ENCODE measurements at places on chromosomes 5 and 9.
A peak's percentile ranks its signal among the peaks of the same experiment; 100 is the strongest.

DNA sequence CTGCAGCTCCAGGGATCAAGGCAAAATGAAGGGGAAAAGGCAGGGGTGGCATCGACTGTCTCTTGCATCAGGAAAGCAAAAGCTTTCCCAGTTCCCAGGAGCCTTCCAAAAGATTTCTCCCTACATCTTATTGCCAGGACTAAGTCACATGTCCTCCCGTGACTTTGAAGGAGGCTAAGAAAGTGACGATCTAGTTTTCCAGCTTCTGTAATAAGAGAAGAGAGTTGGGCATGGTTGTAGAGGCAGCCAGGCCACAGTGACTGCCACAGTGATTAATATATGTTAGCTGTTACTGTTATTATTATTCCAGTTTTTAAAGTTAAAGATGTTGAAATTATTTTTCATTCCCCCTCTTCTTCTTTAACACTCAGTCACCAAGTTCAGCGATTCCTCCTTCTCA lies 77.1 kb downstream of the RMI1 start:
- no peak for DNase-seq

GRCh38 chr5:153534102-153534501 lies 43.6 kb downstream of the GRIA1 start:
- DNase-seq, result no peak

- no peak for DNase-seq
Measured at GRCh38 chr5:77131361-77131760, 44.3 kb upstream of the ZBED3 start.

DNA sequence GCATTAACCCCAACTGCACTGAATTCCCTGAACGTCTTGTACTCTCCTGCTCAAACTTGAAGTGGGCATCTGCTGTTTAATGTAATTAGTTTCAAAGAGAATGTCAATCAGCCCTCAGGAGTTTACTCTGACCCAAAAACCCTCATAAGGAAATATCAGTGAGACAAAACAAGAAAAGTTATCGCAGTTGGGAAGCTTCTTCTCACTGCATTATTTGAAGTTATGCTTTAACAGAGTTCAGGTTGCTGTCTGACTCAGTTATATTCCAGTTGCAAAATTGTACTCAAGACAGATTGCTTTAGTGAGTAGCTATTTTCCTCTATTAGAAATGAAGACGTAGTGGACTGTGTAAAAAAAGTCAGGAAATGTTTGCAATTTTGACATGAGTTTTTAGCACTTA lies 52.1 kb downstream of the PPIC start:
- DNase-seq, result no peak

DNA sequence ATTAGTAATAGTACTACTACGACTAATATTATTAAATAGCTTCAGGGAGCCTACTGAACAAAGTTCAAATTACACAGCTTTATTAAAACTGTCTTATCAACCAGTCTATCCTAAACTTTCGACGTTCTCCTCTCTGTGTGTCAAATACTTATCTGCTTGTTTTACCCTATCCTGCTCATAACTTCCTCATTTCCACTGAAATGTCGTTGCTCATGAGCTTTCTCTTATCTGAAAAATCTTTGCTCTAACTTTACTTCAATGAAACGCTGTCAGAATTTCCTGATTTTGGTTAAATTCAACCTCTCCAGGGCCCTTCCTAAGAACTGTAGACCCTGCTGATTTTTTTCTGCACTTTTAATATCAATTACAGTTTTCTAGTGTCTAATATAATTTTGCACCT lies 1431.0 kb upstream of the WWC1 start:
- DNase-seq, result no peak

GRCh38 chr5:176847726-176848290 lies 37.4 kb downstream of the UNC5A start:
- no peak for DNase-seq

- no peak for DNase-seq
Measured at GRCh38 chr5:98880598-98880997, 48.2 kb downstream of the CHD1 start.

DNA sequence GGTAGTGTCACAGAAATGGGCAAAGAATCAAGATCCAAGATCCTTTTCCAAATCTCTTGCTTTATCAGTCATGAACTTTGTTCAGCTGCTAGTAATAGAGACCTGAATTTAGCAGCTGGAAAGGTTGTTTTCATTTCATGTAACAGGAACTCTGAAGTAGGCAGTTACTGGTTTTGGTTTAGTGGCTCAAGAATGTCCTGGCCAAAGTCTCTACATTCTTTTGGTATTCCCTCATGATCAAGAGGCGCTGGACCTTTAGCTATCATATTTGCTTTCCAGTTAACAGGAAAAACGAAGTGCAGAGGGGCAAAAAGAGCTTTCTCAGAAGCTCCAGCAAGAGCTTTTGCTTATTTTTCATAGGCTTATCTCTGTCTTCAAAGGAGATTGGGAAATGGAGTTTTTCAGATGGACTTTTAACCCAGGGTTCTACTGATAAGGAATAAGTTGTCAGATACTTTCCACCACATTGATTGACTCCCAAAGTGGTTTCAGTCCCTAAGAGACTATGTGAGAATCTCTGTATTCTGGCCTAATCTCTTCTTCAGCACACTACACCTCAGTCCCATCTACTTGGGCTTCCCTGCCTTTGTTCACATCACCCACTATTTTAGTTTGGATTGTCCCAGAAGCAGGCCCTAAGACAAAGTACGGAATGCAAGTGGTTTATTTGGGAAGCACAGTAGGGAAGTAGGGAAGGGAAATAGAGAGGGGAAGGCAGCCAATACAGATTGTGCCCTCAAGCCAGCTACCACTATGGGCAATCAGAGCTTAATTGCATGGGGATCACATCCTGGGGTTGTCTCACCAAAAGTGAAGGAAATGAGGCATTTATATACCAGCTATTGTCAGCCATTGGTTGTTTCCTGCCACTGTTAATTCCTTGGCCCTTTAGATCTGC lies 359.3 kb downstream of the LRRC70 start:
- DNase-seq, result peak; percentile 74

DNA sequence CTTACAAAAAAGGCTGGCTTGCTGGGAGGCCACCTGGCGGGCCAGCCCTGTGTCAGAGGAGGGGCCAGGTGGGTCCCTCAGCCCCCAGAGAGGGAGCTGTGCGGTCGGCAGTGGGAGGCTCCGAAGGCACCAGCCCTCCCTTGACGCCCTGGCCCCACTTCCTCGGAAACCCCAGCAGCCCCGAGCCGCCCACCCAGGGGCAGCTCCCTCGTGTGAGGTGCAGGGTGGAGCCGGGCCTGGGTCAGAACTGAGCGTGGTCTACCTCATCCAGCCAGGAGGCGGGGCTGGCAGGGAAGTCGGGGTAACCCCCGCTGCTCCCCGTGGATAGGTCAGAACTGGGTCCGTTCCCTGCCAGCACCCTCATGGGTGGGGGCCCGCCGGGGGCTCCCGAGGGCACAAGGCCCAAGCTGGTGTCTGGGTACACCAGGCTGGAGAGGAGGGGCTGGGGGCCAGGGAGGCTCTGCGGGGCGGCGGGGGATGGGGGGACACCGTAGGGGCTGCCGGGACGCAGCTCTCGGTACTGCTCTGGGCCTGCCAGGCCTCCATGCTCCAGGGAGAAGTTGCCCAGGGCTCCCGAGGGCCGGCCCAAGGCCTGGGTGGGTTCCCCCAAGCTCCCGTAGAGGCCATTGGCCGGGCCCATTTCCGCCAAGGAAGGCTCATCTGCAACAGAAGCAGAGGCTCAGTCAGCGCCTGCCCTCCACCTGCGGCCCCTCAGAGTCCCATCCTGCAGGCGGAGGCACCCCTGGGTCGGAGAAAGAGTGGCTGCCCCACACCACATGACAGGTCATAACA lies 7.6 kb downstream of the LHX3 start:
- DNase-seq, result no peak

GRCh38 chr5:91182763-91183162 lies 200.4 kb downstream of the ARRDC3 start:
- DNase-seq, result no peak

DNA sequence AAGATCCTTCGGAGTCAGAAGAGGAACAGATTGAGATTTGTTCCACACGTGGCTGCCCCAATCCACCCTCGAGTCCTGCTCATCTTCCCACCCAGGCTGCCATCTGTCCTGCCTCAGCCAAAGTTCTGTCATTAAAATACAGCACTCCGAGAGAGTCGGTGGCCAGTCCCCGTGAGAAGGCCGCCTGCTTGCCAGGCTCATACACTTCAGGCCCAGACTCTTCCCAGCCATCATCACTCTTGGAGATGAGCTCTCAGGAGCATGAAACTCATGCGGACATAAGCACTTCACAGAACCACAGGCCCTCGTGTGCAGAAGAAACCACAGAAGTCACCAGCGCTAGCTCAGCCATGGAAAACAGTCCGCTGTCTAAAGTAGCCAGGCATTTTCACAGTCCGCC lies 85.9 kb downstream of the GOLPH3 start:
- DNase-seq, result no peak

DNA sequence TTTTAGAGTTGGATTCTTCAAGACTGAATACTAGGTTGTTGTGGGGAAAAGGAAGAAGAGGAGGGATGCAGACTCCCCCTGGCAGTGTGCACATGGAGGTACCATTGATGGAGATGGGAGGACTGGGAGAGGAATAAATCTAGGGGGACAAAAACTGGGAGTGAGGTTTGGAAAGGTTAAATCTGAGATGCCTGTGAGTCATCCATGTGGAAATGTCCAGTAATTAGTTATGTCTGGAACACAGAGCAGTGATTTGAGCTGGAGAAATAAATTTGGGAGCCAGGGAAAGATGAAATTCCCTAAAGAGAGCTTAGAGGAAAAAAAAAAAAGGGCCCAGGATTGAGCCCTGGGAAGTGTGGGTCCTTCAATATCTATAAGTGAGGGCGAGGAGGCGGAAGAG lies 8.0 kb upstream of the CCIN start:
- no peak for DNase-seq

- no peak for DNase-seq
Measured at GRCh38 chr5:93209476-93209875, 371.5 kb downstream of the NR2F1-AS1 start.

DNA sequence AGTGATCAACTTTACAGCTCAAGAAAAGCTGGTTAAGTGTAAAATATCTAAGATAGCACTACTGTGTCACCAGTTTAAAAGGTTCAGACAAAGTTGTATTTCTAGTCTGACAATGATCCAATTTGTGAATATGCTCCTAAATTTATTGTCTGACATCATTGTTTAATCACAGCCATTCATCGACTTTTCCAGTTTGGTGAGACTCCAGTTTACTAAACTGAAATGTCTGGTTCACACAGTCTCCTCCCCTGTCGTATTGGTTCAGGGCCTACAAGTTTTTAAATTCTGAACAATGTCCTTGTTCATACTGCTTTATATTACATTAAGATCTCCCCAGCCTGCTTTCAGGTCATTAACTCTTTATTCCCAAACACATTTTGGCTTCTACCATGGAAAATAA lies 161.4 kb downstream of the CHSY3 start:
- DNase-seq, result no peak

GRCh38 chr5:72741805-72742204 lies 74.7 kb upstream of the TNPO1 start:
- no peak for DNase-seq

GRCh38 chr9:78973907-78974306 lies 597.9 kb upstream of the TLE4 start:
- no peak for DNase-seq

- no peak for DNase-seq
Measured at GRCh38 chr5:144547098-144547499, 376.4 kb downstream of the KCTD16 start.

GRCh38 chr9:71980266-71981190 lies 69.1 kb downstream of the C9orf85 start:
- DNase-seq, result no peak

- DNase-seq, result no peak
Measured at GRCh38 chr9:83775932-83776331, 41.6 kb downstream of the GKAP1 start.

DNA sequence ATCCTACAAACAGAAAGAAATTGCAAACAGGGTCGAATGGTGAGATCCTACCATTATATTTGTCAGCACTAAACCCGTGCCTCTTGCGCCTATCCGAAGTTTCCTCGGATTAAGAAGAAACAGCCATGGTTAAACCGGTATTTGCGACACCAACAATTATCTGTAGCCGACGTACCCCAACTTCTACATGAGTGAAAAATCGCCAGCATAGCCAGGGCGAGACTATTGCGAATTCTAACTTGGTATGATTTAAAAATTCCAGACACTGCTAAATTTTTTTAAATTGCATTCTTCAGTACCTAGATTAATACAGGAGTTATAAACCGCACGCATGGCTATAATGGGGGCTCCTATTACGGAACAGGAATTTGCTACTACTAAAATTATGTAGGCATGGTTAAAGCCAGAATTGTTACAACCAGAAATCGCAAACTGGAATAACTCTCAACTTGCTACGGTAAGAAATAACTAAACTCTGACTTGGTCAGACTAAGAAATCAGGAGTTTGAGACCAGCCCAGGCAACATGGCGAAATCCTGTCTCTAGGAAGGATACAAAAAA lies 25.3 kb upstream of the ANXA2R start:
- peak; percentile 71 for DNase-seq

DNA sequence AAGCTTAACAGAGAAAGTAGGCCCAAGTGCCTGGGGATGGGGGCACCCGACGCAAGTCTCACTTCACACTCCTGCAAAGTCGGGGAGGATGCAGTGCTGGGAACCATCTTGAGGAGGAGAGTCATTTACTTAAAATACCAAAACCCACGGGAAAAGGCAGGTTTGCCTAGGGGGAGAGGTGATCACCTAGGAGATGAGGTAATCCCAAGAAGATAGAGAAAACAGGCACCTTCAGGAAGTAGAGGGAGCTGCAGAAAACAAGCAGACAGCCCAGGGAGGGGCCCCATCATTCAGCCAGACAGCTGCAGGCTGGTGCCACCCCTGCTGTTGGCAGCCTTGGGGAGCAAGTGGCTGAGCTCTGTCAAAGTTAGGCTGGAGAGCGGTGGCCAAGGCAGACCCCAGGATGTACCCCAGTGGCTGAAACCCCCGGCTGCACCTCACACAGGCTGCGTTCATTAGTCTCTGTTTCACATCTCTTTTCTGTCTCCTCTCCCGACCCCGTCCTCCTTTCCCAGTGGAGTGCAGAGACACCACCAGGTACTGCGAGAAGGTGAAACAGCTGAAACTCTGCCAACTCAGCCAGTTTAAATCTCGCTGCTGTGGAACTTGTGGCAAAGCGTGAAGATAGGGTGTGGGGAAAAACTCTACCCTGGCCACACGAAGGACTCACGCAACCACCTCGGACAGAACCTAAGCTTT lies 124.9 kb downstream of the SAXO1 start:
- DNase-seq, result no peak

DNA sequence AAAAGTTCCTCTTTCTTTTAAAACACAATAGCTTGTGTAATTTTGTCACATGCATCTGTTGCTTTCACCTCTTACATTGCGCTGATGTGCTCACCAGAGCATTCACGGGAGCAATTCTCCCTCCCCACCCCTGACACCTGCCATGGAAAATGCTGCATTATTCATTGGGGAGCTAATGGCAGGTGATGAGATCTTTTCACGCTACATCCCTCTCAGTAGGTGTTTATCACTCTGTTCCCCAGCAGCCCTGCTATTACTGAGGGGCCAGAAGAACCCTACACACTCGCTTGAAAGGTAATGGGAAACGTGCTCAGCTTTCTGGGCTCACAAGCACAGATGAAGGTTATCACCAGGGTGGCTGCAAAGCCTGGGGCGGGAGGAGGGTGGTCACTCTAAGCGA lies 398.0 kb downstream of the PSAT1 start:
- DNase-seq, result no peak

Measured in RCC 7860 (cell line).